Renal cortex interstitium (tissue), 15 donors: ENCODE measurements at places on chromosomes 1 and 21.
A peak's percentile ranks its signal among the peaks of the same experiment; 100 is the strongest.

DNA sequence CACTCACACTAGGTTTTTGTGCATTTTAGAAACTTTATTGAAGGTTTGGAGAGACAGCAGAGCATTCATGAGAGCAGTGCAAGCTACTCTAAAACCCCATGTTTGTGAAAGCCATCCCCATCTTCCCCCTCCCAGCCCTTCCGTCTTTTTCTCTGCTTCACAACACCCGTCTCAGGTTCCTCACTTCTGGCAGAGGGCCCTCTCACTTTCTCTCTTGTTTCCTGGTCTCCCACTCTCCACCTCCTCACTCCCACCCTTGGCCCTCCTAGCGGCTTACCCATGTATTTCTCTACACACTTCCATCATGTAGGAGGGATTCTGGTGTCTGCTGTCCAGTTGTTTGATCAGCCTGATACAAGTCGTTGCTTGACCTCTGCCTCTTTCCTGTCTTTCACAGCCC is 92.7 kb downstream of the LRRC8C start:
- DNase-seq = no peak

DNA sequence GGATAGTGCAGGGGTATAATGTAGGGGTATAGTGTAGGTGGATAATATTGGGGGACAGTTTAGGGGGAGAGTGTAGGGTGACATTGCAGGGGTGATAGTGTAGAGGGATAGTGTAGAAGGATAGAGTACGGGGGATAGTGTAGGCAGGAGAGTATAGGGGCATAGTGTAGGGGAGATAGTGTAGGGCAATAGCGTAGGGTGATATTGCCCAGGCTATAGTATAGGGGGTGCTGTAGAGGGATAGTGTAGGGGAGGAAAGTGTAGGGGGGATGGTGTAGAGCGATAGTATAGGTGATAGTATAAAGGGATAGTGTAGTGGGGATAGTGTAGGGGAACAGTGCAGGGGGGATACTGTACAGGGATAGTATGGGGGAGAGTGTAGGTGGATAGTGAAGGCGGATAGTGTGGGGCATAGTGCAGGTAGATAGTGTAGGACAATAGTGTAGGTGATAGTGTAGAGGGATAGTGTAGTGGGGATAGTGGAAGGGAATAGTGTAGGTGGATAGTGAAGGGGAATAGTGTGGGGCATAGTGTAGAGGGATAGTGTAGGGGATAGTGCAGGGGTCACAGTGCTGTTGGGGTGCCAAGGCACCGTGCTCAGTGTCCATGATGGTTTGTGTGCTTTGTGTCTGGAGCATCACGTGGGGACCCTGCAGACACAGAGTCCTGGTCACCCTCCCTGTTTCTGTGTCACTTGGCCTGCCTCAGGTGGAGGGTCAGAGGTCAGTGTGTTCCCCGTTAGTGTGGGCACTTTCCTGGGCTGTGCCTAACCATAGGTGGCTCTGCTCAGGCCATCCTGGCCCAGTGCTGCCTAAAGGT is 10.5 kb upstream of the ARF1 start:
- no peak for DNase-seq

GRCh38 chr21:35414507-35415139 is 365.5 kb upstream of the RUNX1 start:
- DNase-seq = no peak

DNA sequence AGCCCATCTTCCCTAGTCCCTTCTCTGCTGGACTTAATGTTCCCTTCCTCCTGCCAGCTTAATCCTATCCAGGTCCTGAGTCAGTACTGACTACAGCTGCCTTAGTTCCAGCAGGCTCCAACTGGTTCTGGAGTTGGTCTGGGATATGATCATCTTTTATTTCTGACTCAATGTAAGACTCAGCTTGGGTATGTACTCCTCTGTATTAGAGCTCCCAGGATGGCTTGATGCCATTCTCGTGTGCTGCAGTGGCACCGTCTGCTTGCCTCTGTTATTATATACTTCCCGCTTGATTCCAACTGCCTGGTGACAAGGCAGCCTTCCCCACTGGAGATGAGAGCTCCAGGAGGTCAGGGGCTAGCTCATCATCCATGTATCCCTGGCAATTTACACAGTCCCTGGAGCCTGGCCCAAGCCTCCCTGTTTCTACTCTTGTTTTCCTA is 164.4 kb upstream of the DPT start:
- DNase-seq = no peak

GRCh38 chr1:199081739-199082138 is 442.9 kb downstream of the PTPRC start:
- DNase-seq = no peak

GRCh38 chr21:43355266-43355924 is 71.5 kb downstream of the SIK1 start:
- DNase-seq = no peak

DNA sequence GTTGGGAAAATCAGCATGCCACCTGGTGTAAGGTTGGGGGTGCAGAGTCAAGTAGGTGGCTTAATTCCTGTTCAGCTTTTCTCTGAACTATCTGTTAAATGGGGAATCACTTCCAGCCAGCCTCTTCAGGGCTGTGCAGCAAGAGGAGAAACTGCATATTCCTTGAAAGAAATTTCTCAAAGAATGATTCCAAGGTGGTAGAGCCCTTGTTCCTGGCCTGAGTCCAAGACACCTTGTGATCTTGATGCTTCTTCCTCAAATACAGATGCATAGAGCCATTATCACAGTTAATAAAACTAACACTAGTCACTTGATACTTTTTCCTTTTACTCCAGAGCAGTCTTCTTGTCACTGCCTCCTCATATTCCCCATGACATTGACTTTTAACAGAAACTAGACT is 5.2 kb downstream of the TXLNA start:
- DNase-seq = no peak

GRCh38 chr1:98113811-98114210 is 193.0 kb upstream of the DPYD start:
- DNase-seq = no peak

DNA sequence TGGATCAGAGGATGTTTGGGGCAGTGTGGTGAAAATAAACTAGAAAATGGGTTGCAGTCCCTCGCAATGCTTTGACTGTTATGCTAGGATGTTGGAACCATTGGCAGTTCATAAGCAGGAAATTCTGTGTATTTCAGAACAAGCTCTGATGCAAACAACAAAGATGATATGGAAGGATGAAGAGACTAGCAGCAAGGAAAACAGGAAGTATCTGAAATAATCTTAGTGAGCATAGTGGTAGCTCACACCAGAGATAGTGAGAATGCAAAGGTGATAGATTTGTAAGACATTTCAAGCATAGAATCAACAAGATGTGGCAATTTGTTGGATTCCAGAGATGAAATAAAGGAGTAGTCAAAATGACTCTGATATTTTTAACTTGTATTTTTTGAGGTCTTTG is 11.1 kb upstream of the RCC1 start:
- no peak for DNase-seq

DNA sequence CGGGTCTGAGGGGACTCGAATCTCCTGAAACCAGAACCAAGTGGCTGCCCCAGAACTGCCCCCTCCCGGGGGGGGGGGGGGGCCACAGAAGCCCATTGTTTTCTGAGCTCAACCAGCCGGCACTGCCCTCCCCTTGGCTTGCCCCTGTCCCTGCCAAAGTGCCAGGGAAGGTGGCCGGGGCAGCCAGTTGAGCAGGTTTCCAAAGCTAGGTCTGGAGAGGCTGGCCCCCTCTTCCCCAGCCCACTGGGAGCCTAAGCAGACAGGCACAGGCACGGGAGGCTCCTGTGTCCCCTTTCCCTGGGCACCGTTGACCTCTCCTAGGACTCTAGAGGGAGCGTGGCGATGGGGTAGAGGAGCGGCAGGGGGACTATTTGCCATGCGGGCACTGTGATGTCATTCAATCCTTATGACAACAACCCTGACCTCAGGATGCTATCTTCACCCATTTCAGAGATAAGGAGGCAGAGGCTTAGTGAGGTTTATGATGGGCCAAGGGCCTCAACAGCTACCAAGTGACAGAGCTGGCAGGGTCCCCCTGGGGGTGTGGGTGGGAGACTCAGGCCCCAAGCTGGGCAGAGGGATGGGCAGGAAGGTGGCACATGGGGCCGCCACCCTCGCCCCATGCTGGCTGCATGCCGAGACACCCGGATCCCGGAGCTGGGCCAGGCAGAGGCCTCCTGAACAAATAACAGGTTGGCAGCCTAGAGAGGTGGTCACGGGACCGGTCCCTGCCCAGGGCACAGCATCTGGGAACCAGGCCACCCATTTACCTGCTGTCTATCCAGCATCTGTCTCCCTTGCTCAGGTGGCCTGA is 35.0 kb downstream of the RAP1GAP start:
- DNase-seq = no peak

GRCh38 chr21:43575473-43575844 is 83.8 kb downstream of the HSF2BP start:
- DNase-seq = no peak

GRCh38 chr1:16260814-16261213 is 23.8 kb upstream of the CPLANE2 start:
- DNase-seq = no peak

DNA sequence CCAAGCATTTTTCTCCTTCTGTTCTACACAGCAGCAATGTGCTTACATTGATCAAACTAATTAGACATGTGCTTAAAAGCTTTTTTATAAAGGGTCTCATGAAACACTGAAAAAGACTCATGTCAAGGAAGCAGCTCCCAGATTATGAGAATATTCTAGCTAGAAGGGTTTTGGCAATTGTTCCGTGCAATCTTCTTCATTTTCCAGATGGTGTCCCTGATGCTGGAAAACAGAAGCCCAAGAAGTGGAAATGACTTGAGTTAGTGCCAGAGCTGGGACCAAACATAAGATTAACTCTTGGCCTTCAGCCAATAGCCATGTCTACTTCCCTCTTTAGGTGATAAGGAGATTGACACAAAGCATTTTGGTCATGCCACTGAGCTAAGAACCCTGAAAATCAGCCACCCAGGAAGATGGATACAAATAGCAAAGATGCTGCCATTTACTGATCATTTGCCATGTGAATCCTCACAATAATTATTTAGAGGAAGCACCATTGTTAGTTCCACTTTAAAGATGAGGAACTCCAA is 110.8 kb downstream of the MATN1 start:
- DNase-seq = no peak

GRCh38 chr1:108554682-108555427 is 5.0 kb upstream of the EEIG2 start:
- no peak for DNase-seq

DNA sequence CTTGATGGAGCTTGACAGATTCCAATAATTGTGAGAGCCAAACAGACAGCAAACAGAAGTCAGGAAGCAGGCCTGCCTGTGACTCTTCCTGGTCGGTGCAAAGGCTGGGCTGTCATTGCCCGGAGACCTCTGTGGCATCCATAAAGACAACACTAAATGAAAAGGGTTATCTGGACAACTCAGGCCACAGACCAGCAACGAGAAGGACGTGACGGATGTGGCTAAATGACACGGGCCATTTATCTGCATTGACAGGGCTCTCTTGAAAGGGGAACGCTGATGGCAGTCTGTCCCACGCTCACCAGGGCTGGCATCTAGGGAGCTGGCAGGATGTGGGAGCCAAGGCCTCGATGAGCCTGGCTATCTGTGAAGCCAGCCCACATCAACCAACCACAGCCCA is 35.0 kb downstream of the HMGB4 start:
- no peak for DNase-seq

DNA sequence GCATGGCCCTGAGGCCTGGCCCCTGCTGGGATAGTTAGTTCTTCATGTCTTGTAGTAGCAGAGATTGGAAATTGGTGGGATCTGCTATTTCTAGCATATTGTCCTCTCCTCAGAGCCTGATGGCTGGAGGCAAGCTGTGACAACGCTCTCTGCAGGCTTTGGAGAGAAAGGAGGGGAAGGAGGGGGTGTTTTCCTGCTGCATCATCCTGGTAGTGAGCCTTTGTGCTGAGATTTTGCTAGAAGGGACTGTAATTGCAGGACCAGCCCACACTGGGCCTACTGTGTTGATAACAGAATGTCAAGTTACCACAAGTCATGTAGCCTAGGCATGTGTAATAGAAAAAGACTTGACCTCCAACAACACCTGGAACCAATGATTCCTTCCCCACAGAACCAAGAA is 351.0 kb downstream of the SIPA1L2 start:
- DNase-seq = no peak

- DNase-seq = no peak
These were observed 143.6 kb downstream of the CNIH3 start for GRCh38 chr1:224759681-224760091.

DNA sequence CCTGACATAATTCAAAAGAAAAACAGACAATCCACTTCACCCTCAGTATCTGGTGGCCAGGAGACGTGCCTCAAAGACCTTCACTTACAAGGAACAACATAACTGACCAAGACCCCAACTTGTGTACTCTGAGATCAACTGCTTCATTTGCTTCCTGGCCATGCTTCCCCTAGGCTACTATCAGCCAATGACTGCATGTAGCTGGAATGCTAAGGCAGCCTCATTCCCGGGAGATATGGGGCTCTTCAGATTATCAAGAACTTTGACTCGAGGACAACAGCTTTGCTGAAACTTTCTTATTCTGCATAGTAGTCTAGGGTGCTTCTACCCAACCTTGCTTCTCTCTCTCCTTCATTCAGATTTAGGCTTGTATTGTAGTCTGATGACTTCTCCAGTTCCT is 11.7 kb upstream of the UCK2 start:
- no peak for DNase-seq

DNA sequence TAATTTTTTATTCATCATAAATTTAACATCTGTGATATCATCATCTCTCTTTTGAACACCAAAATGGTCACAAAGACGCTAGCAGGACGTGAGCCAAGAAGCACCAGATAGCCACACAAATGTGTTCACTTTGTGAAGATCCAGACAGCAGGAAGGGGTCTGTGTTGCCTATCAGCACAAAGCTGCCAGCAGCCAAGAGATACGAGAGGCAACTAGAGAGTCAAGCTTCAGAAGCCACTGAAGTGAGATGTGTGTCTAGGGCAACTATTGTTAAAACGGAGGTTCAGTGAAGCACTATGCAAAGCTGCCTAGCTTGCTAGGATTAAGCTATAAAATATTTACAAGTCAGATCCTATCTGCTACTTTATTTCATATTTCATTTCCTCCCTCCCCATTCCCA is 45.3 kb downstream of the NDC1 start:
- no peak for DNase-seq

- no peak for DNase-seq
These were observed 437.8 kb downstream of the LTN1 start for GRCh38 chr21:28554660-28555475.

- peak; percentile 55 for DNase-seq
These were observed 76.9 kb downstream of the CLIC6 start for GRCh38 chr21:34745557-34746255.

DNA sequence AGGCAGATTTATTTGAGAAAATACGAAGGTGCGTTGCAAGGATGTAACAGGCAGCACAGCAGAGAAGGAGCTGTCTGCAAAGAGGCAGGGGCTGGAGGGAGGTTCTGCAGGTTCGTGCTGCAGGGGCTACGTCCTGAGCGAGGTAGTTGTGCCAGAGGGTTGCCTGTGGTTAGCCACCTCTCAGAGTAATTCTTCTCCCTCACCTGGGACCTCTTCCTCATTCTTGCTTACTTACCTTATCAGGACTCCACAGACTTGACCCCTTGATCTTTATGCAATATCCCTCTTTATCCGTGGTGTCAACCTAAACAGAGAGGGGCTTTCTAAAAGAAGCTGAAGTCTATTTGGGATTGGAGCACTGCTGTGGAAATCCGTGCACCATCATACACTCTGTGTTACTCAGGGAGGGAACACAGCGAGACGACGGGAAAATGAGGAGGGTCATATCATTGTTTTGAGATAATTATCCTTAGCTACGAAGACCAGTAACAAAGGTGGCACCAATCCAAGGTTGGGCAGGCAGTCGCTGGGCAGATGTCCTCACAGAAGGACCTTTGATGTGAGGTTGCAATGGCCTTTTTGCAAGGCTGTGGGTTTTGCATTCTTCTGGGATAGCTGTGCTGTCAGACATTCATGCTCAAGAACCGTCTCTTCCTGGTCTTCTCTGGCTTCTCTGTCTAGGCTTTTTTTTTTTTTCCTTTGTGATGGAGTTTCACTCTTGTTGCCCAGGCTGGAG is 82.8 kb downstream of the WDR4 start:
- DNase-seq = no peak
